Fibroblast of skin of left quadriceps (primary cell): ENCODE measurements at places on chromosomes 1 and 21.

- DNase-seq: peak; percentile 6
Measured at GRCh38 chr1:176566004-176566975, 103.3 kb downstream of the PAPPA2 start.

- no peak for DNase-seq
Measured at GRCh38 chr1:247209396-247209795, 37.6 kb upstream of the ZNF124 start.

- DNase-seq: no peak
Measured at GRCh38 chr1:100347009-100347966, 5.0 kb upstream of the CDC14A start.

DNA sequence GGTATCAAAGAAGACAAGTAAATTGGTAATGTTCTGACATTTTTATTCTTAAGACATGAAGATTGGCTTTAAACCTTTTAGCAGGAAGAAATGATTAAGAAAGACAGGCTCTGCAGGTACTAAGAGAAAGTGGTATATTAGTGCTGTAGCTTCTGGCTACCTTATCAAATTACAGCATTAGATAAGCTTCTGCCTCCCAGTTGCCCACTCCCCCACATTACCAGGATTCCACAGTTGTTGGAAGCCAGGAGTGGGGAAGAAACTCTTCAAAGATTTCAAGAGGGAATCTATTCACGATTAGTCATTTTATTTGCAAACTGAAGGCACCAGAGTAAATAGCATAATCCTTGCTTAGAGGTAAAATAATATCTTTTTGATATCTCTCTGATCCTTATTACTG lies 274.9 kb downstream of the LMO4 start:
- no peak for DNase-seq

DNA sequence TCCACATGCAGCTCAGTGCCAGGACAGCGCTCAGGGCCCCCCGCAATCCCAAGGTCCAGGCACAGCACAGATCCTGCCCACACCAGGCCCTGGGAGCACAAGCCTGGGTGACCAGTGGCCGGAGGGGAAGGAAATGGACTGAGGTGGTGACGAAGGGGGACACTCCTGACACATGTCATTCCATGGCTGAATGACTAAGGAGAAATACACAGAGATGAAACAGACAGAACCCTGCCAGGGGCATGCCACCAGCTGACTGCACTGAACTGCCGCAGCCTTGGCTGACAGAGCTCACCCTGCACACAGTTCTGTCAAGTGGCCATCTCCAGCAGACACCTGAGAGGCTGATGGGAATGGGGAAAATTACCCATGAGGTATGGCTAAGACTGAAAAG lies 56.1 kb downstream of the HSF2BP start:
- no peak for DNase-seq

- DNase-seq: no peak
Measured at GRCh38 chr21:42769183-42769819, 110.0 kb downstream of the WDR4 start.

- DNase-seq: no peak
Measured at GRCh38 chr21:44918581-44919033, 2.1 kb downstream of the ITGB2 start.

- no peak for DNase-seq
Measured at GRCh38 chr1:234969011-234969441, 159.6 kb downstream of the TOMM20 start.

- DNase-seq: no peak
Measured at GRCh38 chr1:29269382-29269781, 33.1 kb downstream of the PTPRU start.

DNA sequence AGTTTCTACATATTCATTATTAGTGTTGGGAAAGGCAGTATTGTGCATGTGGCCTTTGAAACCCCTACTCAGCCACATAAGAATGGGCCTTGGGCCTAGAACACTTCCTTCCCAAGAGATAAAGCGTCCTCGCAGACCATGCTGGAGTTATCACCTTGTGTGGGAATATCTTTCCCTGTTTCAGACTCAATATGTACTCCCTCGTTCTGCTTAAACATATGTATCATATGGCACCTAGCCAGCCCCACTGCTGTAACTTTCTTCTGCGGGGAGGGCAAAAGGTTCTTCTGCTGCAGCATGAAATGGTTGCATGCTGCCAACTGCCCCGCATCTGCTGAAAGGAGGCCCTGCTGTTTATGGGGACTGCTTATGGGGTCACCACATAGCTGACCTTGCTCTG lies 92.0 kb downstream of the CRB1 start:
- no peak for DNase-seq

DNA sequence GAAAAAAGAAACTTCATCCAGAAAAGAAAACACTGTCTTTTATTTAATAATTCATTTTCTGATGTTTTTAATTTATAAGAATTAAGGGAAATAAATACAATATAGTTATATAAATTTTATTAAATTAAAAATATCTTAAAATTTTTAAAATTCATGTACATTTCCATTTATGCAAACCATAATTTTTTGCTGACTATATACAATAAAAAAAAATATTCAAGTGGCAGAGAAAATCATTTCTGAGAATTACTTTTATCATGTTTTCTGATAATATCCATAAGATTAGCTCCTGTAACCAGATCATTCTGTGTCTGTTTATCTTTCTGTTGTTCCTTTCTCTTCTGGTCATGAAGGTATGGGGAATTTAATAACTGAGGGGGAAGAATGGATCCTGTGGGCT lies 23.5 kb upstream of the KIF14 start:
- no peak for DNase-seq

- no peak for DNase-seq
Measured at GRCh38 chr1:205575294-205575885, 56.4 kb downstream of the ELK4 start.

DNA sequence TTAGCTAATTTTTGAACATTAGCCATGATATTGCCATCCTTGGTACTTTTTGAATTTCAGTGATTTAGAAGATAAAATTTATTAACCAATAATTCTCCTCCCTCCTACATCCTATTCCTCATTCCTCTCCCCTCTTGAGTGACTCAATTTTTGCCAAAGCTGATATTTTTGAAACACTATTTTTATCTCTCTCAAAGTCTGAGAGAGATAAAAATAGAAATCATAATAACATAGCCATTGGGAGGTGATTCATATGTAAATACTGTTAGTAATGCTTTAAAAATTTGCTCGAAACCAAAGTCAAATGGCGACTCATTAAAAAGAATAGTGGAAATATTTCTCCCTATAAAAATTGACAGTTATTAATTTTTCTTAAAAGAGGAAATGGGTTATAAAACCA lies 97.4 kb downstream of the PATJ start:
- DNase-seq: peak; percentile 54

DNA sequence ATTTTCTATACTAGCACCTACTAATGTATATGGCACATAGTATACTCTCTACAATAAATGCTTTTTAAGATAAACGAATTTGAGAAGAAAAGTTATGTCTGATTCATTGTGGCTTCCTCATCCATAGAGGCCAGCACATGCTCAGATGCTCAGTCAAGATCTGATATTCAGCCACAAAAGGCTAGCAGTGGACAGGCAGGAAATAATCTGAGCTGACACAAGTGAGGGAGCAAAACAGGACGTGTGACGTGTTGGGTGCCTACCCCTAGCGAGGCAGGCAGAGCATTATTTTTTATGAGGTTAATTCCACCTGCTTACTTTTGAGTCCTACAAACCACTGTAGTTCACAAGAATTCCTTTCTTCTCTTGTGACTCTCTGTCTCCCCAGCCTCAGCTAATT lies 550.9 kb downstream of the SMYD3 start:
- no peak for DNase-seq

DNA sequence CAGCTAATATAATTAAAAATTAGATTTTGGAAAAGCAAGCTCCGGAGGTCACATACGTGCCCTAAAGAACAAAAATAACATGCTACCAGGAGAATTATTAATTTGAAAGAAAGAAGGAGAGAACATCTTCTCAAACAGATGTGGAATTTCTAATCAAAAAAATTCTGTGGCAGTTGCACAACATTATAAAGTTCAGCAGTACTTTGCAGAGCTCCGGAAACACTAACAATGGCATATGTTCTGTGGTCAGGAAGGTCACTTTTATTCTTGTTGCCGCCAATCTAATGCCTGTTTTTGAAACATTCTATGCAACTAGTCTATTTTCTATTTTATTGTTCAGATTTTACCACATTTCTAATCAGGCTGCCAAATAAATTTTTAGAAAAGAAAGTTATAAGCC lies 186.8 kb downstream of the SMYD3 start:
- DNase-seq: no peak

DNA sequence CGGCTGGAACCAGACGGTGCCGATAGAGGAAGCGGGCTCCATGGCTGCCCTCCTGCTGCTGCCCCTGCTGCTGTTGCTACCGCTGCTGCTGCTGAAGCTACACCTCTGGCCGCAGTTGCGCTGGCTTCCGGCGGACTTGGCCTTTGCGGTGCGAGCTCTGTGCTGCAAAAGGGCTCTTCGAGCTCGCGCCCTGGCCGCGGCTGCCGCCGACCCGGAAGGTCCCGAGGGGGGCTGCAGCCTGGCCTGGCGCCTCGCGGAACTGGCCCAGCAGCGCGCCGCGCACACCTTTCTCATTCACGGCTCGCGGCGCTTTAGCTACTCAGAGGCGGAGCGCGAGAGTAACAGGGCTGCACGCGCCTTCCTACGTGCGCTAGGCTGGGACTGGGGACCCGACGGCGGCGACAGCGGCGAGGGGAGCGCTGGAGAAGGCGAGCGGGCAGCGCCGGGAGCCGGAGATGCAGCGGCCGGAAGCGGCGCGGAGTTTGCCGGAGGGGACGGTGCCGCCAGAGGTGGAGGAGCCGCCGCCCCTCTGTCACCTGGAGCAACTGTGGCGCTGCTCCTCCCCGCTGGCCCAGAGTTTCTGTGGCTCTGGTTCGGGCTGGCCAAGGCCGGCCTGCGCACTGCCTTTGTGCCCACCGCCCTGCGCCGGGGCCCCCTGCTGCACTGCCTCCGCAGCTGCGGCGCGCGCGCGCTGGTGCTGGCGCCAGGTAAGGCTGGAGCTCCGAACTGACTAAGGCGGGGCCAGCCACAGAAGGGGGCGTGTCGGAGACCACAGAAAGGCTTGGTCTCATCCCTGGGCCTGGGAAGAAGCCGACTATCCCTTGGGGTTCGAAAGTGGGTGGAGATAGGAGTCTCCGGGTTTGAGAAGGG lies 486 bp downstream of the SLC27A3 start:
- DNase-seq: no peak

GRCh38 chr1:14424325-14425002 lies 174.0 kb upstream of the KAZN start:
- no peak for DNase-seq

DNA sequence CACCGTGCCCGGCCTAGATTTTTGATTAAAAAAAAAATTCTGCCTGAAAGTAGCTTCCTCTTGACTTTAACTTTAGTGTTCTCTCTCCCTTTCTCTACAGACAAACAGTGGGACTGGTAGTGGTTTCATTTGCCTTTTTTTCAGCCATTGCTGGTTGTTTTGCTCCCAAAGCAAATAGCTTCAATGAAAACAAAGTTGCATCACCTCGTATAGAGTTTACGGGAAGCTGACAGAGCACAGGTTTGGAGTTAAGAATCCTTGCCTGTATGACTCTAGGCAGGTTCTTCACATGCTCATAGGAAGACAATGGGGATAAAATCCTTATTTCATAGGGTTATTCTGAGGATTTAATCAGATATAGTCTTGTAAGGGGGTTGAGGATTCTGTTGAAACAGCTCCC lies 21.6 kb downstream of the AADACL4 start:
- no peak for DNase-seq

GRCh38 chr1:18348354-18348753 lies 132.4 kb upstream of the KLHDC7A start:
- DNase-seq: no peak

GRCh38 chr1:47757226-47757975 lies 239.8 kb downstream of the TRABD2B start:
- no peak for DNase-seq

- DNase-seq: no peak
Measured at GRCh38 chr1:153513023-153513422, 22.8 kb downstream of the S100A6 start.

GRCh38 chr1:113140588-113141446 lies 67.8 kb downstream of the LRIG2 start:
- DNase-seq: peak; percentile 32

- no peak for DNase-seq
Measured at GRCh38 chr1:209849388-209849787, 21.6 kb downstream of the UTP25 start.

GRCh38 chr1:247118946-247119446 lies 14.8 kb upstream of the ZNF669 start:
- no peak for DNase-seq

GRCh38 chr1:33263890-33264504 lies 7.7 kb downstream of the ZNF362 start:
- DNase-seq: no peak

- DNase-seq: no peak
Measured at GRCh38 chr1:76938304-76938703, 71.0 kb downstream of the ST6GALNAC5 start.

- no peak for DNase-seq
Measured at GRCh38 chr1:8947127-8947691, 1.5 kb downstream of the CA6 start.

GRCh38 chr1:153608089-153608682 lies 4.8 kb downstream of the S100A16 start:
- DNase-seq: no peak

DNA sequence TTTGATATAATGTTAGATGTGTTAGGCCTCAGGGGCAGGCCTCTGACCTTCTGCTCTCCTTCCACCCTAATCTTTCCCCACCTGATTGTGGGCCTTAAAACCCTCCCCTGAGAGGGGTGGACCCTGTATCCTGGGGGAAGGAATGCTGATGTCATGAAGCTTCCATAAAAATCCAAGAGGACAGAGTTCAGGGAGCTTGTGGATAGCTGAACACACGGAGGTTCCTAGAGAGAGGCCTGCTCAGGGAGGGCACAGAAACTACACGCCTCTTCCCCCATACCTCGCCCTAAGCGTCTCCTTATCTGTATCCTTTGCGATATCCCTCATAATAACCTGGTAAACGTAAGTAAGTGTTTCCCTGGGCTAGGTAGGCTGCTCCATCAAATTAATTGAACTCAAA lies 4.3 kb downstream of the MFN2 start:
- DNase-seq: no peak

GRCh38 chr21:45114072-45114471 lies 39.7 kb downstream of the ADARB1 start:
- DNase-seq: no peak

DNA sequence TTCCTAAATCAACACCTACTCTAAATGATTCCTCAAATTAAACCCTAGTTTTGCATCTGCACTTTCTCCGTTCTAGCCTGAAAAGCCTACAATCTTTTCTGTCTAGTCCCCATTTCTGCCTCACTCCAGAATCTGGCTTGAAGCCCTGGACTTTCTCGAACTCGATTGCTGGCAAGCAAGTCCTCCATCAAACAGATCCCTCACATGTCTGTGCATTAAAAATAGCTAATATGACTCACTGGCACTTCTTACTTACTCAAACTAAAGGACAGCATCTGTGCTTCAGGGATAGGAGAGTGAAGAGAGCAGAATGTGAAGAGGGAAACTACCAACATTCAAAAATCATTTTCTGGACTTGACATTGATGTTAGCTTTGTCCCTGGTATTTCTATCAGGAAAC lies 51.8 kb upstream of the CXADR start:
- DNase-seq: peak; percentile 73

DNA sequence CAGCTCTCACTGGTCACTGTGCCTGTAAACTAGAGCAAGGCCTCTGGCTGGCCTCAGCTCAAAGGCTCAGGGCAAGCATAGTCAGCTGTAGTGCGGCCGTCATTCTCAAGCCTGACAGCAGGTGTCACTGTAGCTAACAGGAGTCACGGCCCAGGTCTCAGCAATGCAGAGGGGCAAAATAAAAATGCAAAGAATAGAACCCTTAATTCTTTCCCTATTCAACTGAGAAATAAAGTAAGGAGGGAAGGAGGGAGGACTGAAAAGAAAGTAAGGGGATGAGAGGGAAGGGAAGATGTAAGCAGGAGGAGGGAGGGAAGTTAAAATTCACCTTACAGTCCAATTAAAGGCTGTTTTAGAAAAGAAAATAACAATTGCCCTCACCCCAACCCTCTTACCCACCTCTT lies 106.1 kb downstream of the KIAA0319L start:
- peak; percentile 51 for DNase-seq
